ENCODE measurements at places on chromosomes 4 and X.

DNA sequence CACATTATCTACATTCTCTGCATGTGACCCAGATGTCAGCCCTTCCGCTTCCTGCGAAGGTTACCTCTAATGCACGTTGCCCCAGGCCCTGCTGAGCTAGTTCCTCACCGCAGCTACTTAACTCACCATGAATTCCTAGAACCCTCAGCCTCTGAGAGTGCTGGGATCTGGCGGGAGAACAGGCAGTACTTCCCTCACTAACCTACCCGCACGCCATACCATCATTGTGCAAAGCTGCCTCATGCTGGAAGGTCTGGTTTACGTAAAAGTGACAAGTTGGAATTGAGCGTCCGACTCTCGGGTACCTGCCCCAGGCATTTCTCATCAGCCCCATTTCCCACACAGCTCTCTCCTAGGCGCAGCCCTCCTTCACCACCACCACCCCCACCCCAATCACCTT lies 6.3 kb downstream of the SLC25A4 start:
- no peak for DNase-seq

GRCh38 chr4:36192922-36193321 lies 51.4 kb downstream of the ARAP2 start:
- DNase-seq: no peak

DNA sequence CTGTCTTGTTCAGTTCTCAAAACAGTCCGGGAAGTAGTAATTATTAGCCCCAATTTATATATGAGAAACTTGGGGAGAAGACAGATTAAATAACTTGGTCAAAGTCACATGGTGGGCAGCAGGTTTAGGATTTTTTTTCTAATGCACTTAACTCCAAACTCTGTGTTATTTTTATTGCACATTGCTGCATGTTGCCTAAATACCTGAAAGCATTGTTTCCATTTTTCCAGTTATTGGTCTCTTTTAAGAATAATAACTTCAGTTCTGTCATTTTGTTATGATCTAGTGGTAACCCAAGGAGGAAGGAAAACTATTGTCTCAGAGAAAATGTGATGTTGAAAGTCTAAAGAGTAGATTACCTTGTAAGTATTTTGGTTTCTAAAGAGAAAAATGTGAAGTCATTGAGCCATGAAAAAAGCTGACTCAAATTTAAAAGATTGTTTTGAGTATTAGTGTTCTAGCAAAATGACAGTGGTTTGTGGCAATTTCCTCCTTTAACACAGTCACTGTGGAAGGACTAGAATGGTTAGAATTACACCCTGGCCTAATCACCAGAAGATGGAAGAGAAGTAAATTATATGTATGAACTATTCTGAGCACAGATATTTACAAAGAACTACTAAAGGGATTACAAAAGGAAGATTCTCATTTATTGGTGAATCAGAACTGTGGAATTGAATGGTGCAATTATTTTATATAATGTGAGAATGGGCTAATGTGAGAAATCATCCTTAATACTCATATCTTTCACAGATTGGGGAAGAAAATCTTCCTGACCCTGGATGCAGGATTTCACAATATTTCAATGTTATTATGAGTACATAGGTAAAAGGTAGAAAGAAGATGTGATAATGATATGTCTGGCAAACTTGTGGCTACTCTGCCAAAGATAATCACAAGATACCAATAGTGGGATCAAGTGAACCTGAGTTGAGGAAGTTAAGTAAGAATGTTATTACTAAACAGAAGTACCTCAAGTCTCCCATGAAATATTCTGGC lies 21.7 kb upstream of the CXCL8 start:
- DNase-seq: no peak

DNA sequence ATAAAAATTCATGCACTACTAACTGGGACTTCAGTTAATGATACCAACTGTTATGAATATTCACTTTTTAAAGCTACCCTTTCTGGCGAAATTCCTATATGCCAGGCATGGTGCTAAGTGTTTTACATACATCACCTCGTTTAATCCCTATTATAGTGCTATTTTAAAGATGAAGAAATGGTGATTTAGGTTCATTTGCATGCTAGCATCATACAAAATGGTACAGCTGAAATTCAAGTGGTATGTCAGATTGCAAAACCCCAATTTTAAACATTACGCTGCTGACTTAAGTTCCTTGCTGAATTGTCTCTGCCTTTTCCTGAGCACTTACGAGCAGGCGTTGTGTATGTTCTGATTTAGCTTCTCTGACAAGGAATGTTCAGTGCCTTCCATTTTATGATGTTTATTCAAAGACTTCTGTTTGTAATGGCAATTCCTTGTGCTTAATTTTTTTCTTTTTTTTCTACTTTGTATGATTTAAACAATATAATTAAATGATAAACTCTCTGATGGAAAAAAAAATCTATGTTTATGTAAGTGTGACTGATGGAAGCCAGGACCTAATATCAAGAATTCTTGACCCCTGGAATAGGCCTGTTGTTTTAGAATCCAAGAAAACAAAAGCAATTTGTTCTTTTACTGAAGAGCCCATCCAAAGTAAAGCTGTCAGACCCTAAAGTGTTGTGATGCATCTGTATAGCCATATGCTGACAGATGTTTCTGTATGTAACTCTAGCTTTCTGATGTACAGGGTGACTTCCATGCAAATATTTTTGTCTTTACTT lies 148.1 kb downstream of the PCDH7 start:
- no peak for DNase-seq

GRCh38 chrX:150702966-150703694 lies 9.9 kb downstream of the MTMR1 start:
- DNase-seq: no peak

- DNase-seq: no peak
Measured at GRCh38 chr4:1250921-1251772, 2.2 kb upstream of the CTBP1 start.

- no peak for DNase-seq
Measured at GRCh38 chr4:4461850-4462249, 74.9 kb downstream of the NSG1 start.

DNA sequence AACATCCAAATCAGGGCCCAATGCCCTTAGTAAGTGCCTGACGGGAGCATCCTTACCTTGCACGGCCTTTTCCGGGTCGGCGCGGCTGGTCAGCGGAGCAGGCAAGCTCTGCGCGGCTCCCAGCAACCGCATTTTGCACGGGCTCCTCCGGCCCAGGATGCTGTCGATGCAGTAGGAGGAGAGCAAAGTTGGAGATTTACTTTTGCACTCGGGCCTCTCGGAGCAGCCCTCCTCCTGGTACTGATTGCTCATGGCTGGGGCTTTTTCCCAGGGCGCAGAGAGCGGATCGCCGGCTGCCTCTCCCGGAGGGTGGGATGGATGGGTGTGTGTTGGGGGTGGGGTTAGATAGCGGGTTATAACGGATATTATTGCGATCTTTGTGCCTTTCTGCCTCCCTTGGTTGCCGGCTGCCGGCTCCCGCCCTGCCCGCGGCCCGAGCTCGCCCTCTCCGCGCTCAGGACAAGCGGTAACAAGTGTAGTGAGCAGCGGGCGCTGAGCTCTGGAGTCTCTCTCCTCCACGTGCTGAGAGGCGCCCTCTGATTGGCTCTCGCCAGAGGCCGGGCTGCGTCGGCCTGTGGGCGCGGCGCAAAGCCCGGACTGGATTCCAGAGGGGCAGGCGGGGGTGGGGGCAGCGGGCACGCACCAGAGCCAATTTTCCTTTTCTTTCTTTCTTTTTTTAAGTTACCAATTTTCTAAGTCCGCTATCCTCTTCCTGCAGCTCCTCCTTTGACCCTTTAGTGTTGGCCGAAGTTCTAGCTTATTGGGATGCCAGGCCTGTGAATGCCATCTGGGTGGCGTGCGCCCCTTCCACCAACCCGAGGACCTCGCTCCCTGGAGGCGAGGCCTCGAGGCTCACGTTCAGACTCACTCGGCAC lies at the start of gene ARX:
TSS of gene ARX (minus strand) at position 480 of the 875 bp plus-strand sequence. CDS start at position 252, 228 bp downstream.
- DNase-seq: peak; percentile 20

GRCh38 chrX:55783723-55784122 lies 66.2 kb downstream of the RRAGB start:
- DNase-seq: no peak

DNA sequence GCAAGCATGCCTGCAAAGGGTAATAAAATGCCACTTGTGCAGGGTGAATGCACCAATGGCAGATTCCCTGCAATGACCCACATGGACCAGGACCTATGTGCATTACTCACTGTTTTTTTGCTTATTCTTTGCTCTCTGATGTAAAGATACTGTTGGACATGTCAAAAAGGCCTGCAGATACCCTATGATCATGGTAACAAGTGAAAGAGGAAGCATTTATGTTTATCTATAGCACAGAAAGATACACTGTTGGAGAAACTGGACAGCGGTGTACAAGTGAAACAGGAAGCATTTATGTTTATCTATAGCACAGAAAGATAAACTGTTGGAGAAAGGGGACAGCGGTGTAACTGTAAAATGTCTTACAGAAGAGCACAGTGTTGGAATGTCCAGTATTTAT lies 127.5 kb downstream of the PAPSS1 start:
- DNase-seq: no peak

DNA sequence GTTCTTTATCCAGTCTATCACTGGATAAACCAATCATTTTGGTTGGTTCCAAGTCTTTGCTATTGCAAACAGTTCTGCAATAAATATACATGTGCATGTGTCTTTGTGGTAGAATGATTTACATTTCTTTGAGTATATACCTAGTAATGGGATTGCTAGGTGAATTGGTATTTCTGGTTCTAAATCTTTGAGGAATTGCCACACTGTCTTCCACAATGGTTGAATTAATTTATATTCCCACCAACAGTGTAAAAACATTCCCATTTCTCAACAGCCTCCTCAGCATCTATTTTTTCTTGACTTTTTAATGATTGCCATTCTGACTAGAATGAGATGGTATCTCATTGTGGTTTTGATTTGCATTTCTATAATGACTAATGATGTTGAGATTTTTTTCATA lies 791.7 kb upstream of the AGA start:
- DNase-seq: no peak

DNA sequence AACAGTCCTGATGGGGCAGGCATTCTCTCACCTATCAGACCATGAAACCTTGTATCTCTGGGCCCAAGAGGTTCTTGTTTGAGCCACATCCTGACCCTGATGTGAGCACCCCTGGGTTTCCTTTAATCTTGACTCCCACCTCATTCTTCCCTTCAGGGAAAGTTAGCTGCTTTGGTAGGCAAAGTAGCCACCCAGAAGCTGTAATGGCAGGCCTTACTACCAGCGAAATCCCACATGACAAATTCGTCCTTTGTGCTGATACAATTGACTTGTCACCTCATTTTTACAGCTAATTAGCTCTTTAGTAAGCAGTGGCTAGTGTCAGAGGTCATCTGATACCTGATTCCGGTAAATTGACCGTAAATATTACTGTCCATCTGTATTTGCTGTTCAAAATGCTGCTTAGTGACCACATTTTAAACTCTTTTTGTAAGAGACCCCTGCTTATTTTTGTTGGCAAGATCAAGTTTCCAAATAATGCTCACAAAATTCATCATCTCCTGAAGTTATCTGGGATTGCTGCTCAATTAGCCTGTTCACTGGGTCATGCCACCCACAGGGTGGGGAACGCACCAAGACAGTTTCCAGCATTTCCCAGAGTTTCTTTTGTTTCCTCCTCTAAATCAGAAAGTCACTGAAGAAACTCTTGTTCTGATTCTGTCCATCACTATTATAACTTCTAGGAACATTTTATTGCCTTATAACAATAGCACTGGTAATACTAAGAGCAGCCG lies 329.7 kb downstream of the GPAT3 start:
- DNase-seq: no peak

DNA sequence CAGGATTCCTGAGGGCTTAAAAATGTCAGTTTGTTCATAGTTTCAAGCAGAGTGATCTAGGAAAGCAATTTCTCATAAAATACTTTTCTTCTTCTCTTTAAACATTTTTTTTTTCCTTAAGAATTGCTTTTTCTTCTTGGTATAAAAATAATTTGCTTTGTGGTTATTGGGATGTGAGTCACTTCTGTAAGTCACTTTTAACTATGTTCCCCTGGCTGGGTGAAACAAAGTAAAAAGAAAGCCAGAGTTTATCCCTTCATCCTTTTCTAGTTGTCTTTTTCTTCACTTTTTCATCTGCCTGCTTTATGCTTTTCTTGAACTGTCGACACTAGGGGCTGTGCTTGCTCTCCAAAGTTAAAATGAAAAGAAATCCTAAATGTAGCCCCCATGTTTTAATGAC lies 33.5 kb downstream of the ARSJ start:
- no peak for DNase-seq

DNA sequence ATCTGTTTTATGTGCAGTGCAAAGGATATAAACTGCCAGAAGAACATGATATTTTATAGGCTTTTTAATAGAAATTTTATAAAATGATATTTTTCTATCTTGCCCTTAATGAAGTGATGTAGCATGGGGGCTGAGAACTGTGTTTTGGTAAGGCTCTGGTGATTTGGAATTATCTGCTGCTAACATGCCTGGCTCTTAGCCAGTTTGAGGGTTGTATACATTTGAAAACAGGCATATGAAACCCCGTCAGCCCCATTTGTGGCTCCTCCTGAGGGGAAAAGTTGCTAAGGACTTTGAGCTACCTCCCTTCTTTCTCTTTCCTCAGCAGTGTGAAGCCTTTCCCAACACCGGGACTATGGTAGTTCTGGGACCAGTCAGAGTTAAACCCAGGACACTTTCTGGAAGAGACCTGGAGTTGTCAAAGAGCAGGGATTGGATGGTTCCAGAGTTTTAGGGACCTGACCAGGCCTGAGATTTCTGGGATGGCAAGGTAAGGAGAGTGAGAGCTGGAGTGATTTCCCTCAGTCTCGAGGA lies 4.7 kb downstream of the SFRP2 start:
- DNase-seq: no peak

DNA sequence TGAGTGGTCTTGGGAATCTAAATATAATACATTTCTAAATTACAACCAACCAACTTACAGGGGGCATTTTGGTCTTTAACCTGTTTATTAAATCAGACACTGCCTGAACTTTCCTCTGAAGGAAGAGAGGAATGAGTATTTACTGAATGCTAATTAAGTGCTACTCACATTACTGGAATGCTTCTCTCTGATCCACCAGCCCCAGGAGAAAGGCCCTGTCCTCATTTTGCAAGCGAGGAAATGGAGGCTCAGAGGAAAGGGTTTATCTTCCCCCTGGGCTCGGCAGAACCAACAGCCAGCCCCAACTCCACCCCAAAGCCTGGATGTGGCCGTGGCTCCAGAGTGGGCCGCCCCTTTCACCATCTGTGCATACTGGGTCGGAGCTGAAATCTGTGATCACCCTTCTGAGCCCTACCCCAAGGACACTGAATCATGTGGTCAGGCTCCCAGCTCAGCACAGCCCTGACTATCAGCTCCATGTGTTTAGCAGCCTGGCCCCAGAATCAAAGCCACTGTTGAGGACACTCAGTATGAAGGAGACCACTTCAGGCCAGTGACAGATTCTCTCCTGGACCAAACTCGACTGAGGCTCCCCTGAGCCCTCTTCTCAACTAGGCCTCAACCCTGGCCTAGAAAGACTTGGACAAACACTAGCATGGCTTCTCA lies 56.7 kb upstream of the ENPP6 start:
- no peak for DNase-seq

GRCh38 chr4:15682242-15683142 lies 865 bp downstream of the FAM200B start:
- no peak for DNase-seq

- no peak for DNase-seq
Measured at GRCh38 chr4:190015538-190016368, 11.3 kb downstream of the FRG2 start.

GRCh38 chr4:38623260-38623659 lies 40.7 kb upstream of the KLF3 start:
- DNase-seq: no peak
